CD4-positive, alpha-beta T cell treated with Interleukin-2 at 100 ng/mL for 4 hours (primary cell): ENCODE measurements at places on chromosomes 13 and 19.

GRCh38 chr13:113889467-113889866 is 25.6 kb upstream of the GAS6 start:
- no peak for DNase-seq

- DNase-seq, result peak; percentile 10
Measured at GRCh38 chr13:99495466-99496183, 5.6 kb upstream of the TM9SF2 start.

- no peak for DNase-seq
Measured at GRCh38 chr19:14519245-14519859, 1.2 kb upstream of the DNAJB1 start.

GRCh38 chr13:96934889-96935489 is 59.3 kb downstream of the OXGR1 start:
- DNase-seq, result no peak

GRCh38 chr19:6047741-6048251 is 62.5 kb downstream of the RFX2 start:
- DNase-seq, result no peak

- no peak for DNase-seq
Measured at GRCh38 chr13:32923725-32924124, 92.5 kb upstream of the KL start.

DNA sequence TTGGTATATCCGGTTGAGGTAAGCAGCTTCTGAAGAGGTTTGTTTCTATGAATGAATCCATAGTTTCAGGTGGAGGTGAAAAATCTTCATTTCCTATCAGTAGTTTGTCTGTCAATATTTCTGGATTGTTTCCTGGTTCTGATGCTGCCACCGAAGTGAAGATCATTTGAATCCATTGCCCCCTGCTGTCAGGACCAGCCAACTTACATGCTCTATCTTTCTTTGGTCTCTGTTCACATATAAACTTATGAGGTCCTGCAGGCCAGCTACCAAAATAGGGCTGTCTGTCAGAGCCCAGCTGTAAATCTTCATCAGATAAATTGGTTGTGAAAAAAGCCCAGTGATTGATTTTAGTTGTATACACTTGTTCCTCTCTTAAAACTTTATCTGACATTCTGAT is 15.2 kb upstream of the N4BP2L1 start:
- peak; percentile 54 for DNase-seq

DNA sequence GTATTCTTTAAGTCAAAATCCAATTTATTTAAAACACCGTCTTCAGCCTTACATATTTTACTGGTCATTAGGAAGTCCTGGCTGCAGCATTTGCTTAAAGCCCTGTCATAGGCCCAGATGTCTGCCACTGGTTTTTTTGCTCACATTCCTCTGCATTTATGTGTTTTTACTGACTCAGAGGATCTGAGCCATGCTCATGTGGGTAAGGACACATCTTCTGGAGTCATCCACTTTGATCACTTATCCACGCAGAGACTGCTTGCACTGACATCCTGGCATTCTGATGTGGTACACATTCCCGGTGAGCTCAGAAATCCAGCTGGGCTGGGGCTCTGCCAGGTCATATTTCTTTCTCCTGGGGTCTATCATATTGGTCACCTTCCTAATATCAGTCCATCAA is 531.7 kb upstream of the ARGLU1 start:
- no peak for DNase-seq

DNA sequence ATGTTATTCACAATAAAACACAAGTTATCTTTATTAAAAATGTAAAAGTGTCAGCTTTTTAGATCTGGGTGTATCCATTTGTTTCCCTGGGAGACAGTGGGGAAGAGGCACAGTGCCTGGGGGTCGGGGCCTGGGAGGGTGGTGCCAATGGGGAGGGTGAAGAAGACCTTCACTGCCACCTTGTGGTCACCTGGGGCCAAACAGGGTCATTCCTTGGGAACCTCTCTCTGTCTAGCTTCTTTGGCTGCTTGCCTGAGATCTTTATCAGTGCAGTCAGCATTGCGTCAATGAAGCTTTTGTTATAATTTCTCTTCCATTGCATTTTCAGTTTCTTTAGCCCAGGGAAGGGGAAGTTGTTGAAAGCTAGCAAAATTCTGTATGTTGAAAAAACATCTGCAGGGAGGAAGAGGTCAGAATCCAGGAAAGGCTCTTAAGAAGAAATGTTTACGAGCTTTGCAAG is 39.1 kb downstream of the PCDH8 start:
- peak; percentile 24 for DNase-seq

DNA sequence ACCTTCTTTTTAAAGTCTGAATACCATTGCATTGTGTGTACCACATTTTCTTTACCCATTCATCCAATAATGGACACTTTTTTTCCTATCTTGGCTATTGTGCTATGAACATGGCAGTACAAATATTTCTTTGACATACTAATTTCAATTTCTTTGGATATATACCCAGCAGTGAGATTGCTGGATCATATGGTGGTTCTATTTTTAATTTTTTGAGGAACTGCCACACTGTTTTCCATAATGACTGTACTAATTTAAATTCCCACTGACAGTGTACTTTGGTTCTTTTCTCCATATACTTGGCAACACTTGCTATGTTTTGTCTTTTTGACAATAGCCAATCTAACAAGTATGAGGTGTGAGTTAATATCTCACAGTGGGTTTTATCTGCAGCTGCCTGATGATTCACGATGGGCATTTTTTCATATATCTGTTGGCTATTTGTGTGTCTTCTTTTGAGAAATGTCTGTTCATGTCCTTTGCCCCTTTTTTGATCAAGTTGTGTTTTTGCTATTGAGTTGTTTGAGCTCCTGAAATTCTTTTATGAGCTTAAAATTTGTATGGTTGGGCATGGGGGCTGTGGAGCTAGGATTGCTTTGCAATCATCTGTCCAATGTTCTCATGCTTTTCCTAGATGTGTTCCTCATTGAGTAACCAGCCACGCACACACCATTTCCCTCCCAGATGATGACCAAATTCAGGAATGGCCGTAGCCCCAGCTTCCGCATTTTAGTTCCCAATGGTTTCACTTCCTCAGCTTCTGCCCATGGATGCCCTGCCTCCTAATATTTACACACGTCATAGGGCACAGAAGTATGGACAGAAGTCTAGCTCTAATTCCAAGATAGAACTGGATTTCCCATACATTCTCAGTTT is 380.0 kb upstream of the SGCG start:
- no peak for DNase-seq

DNA sequence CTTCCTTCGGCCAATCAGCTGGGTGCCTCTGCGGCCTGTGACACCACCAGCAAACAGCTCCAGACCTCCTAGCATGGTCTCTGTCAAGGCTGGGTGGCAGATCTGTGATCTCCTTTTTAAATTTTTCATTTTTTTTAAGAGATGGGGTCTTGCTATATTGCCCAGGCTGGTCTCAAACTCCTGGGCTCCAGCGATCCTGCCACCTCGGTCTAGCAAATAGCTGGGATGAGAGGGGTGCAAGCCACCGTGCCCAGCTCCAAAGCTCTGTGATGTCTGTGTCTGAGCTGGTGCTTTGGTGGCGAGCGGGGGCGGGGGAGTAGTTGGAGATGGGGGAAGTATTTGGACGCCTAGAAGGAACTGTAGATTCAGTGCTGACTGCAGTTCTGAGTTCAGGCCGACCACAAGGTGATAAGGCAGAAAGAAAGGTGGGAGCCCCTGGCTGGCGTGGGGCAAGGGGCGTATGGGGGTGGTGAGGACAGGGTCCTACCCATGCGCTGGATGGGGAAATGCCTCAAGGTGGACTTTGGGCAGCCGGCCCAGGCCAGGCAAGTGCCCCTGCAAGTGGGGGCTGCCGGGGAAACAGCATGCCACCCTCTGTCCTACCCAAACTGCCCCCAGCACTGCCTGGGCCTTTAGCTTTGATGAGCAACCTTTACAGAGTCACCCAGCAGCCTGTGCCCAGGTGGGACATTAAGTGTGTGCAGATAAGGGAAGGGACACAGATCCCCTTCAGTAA is 5.5 kb downstream of the DPP9 start:
- no peak for DNase-seq
